NCI-H1417 treated with DMSO at 0.1 percent for 48 hours (cell line): ENCODE measurements at places on chromosomes 12 and 14.

- no peak for DNase-seq
Observed at GRCh38 chr12:132665794-132666193, 21.3 kb downstream of the POLE start.

DNA sequence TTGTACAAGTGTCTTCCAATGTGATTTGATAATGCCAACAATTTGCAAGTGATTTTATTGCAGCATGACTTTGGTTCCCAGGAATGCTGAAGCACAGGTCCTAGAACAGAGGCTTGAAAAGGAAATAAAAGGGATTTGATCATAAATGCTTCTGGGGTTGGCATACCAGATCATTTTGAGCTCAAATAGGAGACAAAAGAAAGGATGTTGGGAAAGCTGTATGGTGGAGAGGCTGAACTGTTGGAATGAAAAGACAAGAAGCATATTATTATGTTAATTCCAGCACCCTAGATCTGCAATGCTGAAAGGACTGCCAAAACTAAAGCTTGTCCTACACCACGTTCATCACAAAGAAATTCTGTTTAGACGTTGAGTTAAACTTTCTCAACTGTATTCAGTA is 143.1 kb downstream of the BICD1 start:
- no peak for DNase-seq

GRCh38 chr14:103192246-103192840 is 69.1 kb downstream of the TNFAIP2 start:
- DNase-seq, result no peak

DNA sequence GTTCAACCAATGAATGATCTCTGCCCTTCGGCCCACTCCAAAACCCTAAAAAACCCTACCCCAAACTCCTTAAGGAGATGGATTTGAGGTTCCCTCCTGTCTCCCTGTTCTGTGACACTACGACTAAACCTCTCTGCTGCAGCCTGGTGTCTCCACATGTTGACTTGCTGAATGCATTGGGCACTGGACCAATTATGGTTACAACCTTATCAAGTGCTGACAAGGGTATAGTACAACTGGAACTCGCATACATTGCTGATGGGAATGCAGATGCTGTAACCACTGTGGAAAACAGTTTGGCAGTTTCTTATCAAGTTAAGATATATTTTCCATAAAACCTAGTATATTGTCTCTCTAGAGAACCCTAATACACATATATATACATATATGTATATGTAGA is 6.3 kb upstream of the DICER1 start:
- DNase-seq, result no peak

- no peak for DNase-seq
Observed at GRCh38 chr14:72000907-72001306, 68.7 kb downstream of the RGS6 start.

GRCh38 chr14:72169521-72169920 is 237.3 kb downstream of the RGS6 start:
- DNase-seq, result no peak

DNA sequence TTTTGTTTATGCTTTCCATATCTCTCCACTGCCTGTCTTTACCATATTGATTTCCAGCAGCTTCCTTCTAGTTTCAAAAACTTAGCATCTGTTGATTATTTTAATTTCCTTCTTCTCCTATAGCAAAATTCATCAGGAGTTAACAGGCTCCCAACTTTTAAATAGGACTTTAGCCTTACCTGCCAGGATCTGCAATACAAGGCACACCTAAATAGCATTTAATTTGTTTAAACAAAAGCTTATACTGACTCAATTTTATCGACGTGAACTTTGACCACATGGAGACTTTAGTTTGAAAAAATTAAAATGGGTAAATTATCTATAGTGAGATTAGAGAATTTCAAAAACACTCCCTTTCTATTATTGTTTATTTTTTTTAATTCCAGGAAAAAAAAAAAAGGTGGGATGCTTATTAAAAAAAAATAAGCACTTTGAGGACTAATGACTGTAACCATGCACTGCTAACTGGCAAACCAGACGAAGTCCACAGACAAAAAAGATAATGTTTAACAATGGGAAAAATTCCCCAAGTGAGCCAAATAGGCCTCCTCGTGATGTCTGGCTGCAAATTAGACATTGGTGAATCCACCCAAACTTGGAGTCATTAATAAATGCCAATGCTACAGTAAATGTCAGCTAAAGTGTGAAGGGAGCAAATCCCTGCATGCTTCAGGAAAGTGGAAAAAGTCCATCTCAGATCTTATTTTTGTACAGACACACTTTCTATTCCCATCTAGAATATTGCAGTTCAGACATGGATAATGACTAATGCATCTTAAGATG is 40.7 kb downstream of the RMST start:
- no peak for DNase-seq

- no peak for DNase-seq
Observed at GRCh38 chr12:132621657-132622435, 3.3 kb downstream of the P2RX2 start.

DNA sequence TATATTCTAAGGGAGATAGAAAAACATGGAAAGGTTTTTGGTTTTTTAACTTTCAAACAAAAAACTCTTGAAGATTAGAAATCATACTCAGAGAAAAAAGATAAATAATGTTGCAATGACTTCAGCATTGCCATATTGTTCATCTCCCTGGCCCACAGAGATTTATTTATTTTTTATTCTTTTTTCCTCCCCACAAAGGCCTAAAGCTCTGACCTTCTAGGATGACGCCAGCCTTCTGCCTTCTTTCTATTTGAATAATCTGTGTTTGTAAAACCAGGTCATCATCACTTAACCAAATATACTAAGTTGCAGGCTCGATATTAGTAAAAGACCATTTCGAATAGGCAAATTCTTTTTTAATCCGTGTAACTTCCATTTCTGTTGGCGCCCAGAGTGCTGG is 4.4 kb upstream of the DCP1B start:
- no peak for DNase-seq

GRCh38 chr12:12017798-12018197 is 52.9 kb upstream of the BCL2L14 start:
- DNase-seq, result no peak

DNA sequence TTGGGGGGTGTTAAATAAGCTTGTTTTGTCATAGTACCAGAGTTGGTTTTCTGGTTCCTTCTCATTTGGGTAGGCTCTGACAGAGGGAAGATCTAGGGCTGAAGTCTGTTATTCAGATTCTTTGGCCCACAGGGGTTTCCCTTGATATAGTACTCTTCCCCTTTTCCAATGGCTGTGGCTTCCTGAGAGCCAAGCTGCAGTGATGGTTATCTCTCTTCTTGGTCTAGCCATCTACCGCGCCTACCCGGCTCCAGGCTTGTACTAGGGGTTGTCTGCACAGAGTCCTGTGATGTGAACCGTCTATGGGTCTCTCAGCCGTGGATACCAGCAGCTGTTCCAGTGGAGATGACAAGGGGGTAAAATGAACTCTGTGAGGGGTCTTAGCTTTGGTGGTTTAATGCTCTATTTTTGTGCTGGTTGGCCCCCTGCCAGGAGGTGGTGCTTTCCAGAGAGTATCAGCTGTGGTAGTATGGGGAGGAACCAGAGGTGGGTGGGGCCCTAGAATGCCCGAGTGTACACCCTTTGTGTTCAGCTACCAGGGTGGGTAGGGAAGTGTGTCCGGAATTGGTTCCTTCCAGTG is 209.7 kb downstream of the GPHN start:
- no peak for DNase-seq

GRCh38 chr14:88030079-88030478 is 25.1 kb downstream of the GPR65 start:
- DNase-seq, result no peak

DNA sequence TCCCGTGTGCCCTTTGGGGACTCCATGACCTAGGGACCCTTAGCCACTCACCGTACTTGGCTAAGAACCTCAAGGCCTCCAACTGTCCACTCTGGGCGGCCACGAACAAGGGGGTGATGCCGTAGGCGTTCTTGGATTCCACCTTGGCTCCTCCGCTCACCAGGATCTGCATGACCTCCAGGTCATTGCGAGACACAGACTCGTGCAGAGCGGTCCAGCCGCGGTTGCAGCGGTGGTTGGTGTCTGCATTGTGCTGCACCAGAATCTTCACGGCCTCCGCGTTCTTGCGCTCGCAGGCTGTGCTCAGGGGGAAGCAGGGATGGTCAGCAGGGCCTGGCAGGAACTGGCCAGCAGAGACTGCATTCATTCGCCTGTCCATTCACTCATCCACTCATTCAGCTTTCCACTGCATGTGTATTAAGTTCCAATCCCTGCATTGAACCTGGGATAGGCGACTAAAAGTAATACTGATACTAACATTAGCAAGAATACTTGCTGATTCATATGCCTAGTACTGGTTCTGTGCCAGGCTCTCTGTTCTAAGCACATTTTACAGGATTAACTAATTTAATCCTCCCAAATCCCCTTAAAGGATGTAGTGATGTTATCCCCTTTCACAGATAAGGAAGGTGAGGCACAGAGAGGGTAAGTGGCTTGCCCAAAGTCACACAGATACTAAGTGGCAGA is 23.9 kb downstream of the FAM181A start:
- DNase-seq, result no peak

DNA sequence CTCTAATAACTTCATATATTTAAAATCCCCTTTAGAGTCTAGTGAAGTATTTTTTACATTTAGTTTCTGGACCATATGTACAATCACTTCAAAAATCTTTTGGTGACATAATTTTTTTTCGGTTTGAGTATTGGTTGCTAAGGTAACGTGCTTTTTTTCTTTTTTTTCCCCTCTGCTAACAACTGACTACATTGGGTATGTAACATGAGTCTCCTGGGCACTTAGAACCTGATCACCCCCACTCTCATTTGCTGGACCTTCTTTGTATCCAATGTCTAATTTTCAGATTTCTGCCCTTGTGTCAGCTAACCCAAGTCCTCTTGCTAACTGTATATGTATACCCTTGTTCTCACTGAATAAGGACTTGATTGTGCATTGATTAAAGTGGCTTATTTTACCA is 592.9 kb upstream of the FLRT2 start:
- DNase-seq, result no peak

- DNase-seq, result no peak
Observed at GRCh38 chr12:123983822-123984485, 10.9 kb downstream of the ZNF664 start.

- DNase-seq, result no peak
Observed at GRCh38 chr12:87939182-87939581, 90.0 kb downstream of the C12orf50 start.

DNA sequence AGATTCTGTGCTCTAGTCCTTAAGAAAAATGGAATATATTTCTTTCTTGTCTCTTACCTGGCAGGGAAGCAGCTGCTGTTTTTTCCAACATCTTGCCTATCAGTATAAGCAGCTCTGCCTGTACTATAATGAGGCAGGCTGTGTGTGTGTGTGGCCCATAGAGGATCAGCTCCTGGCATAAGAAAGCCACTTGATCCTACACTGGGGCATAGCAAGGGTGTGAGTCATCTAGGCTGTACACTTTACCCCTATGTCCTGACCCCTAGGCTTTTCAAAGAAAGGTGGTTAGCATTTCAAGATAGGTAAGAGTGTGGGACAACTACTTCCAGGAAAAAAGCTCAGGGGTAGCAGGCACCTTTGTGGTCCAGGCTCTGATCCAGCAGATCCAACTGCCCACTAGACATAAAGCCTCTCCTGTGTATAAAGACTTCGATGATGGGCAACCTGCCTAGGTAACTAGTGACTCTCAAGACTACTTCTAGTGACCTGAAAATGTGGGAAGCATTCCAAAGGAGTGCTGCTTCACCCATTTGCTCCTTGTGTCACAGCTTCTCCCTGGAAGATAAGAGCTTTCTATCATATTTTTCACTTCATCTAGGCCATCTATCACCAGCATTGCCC is 4.9 kb upstream of the SENP1 start:
- no peak for DNase-seq

- DNase-seq, result no peak
Observed at GRCh38 chr14:23478109-23478759, 8.7 kb downstream of the NGDN start.

DNA sequence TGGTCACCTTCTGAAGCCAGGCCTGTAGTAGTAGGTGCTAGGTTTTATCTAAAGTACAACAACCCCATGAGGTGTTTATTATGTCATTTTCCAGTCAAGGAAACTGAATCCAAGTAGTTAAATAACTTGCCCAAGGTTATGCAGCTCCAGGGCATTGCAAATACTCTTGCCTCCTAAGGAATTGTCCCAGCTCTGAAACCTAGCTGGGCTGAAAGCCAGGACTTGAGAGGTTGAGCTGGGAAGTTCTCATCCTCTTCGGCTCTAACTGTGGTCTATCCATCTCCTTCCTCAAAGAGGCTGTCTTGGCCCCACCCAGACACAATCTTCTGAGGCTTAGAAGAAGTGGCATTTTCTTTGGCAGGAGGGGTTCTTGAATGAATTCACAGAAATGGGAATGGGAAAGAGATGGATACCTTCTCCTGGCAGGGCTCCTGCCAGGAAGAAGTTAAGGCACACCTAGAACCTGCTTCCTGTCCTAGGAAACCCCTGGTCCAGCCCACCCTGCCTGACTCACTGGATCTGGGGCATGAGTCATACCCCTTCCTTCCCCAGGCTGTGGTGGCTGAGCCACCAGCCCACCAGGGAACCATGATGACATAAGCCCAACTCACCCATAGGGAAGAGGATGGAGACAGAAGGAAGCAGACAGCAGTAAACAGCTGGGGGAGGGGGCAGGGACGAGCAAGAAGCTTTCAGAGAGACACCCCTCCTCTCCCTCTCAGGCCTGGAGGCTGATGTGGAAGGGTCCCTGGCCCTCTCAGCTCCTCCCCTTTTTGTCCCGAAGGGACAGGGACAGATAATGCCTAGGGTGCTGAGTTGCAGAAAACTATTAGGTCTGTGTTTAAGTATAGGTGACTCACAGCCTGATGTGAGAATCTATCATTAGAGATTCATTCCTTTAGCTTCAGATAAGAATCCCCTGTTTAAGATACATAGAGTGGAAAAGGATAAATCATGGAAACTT is 2.1 kb upstream of the PLEK2 start:
- DNase-seq, result no peak

- no peak for DNase-seq
Observed at GRCh38 chr12:92717202-92717601, 14.4 kb downstream of the PLEKHG7 start.

GRCh38 chr12:82182601-82183190 is 175.5 kb downstream of the CCDC59 start:
- DNase-seq, result no peak

DNA sequence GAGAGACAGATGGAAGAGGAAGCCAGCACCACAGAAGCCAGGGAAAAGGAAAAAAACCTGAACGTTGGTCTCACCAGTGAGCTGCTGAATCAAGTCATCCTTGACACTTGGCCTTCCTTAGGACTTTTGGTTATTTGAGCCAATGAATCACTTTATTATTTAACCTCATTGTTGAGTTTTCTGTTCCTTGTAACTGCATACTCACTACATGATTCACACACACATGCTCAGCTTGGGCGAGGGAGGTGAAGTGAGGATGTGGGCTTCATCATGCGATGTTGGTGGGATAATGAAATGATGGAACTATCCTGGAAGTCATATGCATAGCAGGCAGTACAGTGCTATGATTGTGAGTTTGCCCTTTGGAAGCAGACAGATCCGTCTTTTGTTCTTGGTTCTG is 40.6 kb upstream of the RPH3A start:
- no peak for DNase-seq

- no peak for DNase-seq
Observed at GRCh38 chr12:65685514-65685913, 138.8 kb upstream of the HMGA2 start.

GRCh38 chr14:92383805-92384204 is 60.8 kb downstream of the SLC24A4 start:
- no peak for DNase-seq
